ENCODE measurements at places on chromosomes 13 and 19.

GRCh38 chr19:10431254-10431942 is 11.1 kb downstream of the PDE4A start:
- no peak for DNase-seq

DNA sequence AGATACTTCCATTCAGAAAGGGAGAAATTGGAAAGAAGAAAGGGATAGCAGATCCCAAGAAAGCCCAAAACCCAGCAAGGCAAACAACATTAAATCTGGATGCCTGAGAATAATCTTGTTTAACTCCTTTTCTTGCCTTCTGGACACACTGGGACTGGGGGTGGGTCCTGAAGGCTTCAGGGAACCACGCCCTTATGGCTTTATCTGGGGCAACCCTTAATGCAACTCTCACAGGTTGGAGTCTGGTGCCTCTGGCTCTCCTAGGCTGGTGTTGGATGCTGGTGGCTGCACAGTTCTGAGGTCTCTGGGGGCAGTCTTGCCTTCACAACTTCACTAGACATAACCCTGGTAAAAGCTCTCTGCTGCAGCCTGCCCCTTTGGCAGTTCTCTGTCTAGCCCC is 27.9 kb downstream of the PAN3 start:
- no peak for DNase-seq

DNA sequence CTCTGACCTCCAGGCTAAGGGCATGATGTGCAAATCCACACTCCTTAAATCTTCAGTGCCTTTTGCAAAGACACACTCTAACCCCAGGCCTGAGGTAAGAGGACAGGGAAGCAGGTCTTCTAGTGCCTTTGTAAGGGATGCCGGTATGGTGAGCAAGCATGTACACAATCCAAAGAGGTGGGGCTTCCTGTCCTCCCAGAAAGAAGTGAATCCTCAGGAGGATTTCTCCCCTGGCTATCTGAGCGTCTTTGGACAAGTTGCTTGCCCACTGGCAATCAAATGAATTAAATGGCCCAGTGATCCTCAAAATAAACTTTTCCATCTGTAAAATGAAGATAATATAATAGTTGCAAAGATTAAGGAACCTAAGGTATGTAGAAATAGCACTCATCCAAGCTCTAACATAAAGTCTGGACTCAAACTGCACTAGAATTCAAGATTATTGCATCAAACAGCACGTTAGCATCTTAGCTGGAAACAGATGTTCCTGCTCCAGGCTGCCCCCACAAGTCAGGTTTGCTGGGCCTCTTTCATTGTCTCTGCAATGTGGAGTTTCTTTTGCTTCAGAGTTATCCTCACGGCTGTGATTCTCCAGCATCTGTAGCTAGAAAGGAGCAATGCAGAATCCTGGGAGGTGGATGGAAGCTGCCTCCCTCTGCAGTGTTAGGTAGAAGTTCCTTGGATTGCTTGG is 249.6 kb downstream of the TSHZ3 start:
- DNase-seq: no peak

GRCh38 chr19:46371371-46371901 is 24.5 kb downstream of the PPP5C start:
- DNase-seq: no peak

DNA sequence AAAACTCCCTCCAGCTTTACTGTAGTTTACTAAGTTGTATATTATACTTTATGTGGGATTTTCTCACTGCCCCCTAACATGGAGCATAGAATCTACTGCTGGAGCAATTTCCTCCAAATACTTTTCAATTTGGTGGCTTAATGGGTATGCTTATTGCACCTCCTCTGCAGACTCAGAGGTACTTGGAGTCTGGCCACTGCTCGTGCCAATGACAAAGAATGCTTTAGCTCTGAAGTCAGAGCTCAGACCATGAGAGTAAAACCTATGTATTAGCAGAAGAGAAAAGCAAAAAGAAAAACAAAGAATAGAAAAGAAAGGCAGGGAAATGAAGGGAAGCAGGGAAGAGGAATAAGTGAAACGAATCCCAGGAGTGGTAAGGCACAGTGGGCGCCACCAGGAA is 71.9 kb downstream of the SUCLA2 start:
- DNase-seq: no peak
